Activated naive CD8-positive, alpha-beta T cell treated with anti-CD3 and anti-CD28 coated beads for 36 hours (primary cell): ENCODE measurements at places on chromosomes 7 and 10. TPM values are rescaled to one million over a fixed set of nuclear protein-coding genes. Genes with fewer than 3 reads are reported as not detected.

GRCh38 chr7:151600331-151600730 lies 80.6 kb upstream of the RHEB start:
- DNase-seq: no peak

DNA sequence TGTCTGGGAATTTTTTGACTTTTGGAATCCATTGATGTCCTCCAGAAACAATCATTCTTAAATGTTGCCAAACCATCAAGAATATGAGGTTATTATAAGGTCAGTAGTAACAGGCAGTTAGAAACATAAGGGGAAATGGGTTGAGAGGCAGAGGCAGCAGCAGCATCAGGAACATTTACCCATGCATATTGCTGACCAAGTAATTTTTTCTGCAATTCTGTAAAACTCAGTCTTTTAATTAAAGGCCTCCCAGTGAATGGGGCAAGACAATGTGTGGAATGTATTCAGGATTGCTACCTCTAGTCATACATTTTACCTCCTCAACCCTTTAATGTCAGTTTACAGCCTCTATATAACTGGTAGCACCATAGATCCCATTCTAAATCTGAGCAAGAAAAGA lies 66.5 kb upstream of the SKAP2 start:
- no peak for DNase-seq

DNA sequence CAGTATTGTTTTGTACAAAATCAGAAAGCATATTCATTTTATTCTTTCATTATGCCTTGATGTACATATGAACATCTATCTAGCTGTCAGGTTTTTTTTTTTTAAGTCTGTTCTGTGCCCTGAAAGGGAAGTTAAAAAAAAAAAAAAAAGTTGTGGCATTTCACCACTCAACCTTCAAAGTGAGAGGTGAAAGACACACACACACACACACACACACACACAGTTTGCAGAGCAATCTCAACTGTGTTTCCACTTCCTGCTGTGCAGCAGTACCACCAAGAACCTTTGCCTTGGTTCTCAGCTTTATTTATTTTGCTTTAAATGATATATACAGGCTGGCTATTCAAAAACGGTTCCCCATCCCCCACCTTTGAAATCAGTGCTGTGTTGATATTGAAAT lies 955.6 kb downstream of the GATA3 start:
- DNase-seq: peak; percentile 26

LIPM gene
- total RNA-seq: not detected

GRCh38 chr10:97948822-97949221 lies 81.6 kb downstream of the CRTAC1 start:
- DNase-seq: no peak

DNA sequence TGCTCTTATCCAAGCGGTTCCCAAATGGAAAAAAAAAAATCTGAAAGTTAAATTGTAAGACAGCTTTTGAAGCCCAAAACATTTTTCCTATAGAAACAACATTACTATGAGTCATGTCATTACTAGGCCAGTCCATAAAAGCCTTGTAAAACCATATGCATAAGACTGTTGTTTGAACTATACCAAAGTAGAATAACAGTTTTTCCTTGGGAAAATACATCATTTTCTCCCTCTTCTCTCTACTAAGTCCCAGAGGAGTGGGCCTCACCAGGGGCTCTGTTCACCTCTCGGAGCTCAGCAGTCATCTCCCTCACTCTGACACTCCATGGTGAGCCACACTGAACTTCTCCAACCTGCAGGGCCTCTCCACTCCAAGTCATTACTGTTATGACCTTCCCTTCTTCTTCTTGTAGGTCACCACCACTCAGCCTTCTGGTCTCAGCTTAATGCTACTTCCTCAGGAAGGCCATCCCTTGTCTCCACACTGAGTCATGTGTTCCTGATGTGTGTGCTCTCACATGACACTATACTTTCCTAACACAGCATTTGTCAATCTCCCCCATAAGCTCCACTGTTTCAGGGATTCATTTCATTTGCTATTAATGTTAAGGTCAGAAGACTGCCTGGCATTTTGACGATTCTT lies 32.5 kb downstream of the ZNF438 start:
- DNase-seq: no peak

GRCh38 chr10:2620827-2621521 lies 446.4 kb upstream of the PFKP start:
- no peak for DNase-seq

DNA sequence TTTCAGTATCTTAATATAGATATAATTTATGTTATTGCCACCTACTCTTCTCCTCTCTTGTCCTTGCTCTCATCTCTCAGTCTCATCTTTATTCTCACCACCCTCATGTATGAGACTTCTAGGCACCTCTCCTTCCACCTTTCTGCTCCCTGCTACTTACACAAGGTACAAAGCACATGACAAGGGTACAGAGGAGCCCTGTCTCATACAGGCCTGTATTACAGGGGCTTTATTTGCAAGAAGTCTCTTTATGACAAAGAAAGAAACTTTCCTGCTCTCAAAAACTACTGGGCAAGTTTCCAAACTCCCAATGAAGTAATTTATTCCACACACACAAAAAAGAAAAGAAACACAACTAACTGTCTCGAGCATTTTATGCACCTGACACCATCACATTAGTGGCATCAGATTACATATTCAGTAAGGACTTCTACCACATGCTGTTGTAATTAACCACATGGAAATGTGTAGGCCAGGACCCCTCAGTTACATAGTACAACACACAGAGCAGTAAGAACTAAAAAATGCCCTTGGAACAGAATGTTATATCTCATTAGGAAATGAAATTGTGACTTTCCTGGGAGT lies 253.1 kb downstream of the FZD1 start:
- DNase-seq: no peak

TMEM213 gene
- total RNA-seq: not detected

DNA sequence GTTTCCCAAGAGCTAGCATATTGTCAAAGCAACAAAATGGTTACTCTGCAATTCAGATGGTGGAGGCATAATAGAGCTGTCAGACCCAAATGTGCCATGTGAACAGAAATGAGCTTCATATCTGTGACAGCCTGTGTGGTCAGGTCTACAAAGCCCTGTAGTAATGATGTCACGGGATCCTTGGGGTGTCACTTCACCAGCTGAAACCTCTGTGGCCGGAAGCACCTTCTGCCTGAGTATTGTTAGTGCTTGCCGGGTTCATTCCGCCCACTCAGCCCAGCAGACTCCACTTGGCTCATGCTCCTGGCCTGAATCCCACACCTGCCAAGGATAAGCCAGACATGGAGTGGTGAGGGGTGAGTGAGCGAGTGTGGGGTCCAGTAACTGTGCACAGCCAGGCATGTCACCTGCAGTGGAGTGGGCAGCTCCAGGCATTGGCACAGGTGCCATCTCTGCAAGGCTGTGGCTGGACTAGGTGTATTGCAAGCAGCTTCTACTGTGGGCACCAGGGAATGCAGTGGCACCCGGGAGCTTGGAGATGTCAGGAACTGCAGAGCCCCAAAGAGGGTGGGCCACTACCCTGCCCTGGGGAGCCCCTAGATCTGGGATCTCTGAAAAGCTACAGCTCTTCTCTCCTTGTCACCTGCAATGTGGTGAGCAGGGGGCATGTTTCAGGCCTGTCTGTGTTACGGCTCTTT lies 341.9 kb upstream of the CHRM2 start:
- no peak for DNase-seq

NEUROG3 gene
- total RNA-seq: 0.21 TPM

GRCh38 chr7:45159296-45159695 lies 1.7 kb downstream of the RAMP3 start:
- DNase-seq: no peak

- no peak for DNase-seq
Measured at GRCh38 chr7:37205451-37205850, 243.2 kb downstream of the ELMO1 start.

RARRES2 gene
- total RNA-seq: not detected

GRCh38 chr7:63057265-63057664 lies 941.4 kb upstream of the ZNF722 start:
- no peak for DNase-seq

DNA sequence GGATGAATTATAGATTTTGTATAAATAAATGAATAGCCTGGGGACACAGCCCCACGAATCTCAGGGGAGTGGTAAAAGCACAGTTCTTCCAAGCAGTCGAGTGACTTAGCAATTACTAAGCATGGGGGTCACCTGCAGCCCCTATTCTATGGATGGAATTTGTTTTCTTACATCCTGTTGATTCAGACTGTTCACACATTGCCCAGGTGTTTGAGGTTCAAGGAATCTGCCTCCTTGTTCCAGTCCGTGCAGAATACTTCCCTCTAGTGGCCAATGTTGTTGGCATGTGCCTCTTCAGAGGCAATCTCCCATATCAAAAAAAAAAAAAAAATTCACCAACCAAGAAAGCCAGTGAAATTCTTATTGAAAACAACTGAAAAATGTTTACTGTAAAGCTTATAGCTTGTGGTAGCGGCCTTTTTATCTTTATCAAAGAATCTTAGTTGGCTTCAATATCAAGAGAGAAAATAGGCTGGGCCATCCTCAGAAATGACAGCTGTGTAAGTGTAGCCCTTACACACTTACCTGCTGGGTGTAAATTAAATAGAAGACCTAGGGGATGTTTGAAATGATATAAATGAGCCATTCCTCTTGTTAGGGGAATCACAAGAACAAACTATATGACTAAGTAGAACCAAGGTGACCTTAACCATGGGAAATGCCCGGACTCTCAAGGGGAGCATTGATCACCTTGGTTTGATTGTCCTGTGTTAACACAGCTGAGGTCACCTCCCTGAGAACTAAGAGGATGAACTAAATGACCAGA lies 7.8 kb downstream of the LIPM start:
- no peak for DNase-seq

FAM25A gene
- total RNA-seq: not detected

GRCh38 chr7:84202855-84203254 lies 8.3 kb upstream of the SEMA3A start:
- DNase-seq: no peak

PNLIPRP1 gene
- total RNA-seq: not detected

KCP gene
- 0.14 TPM for total RNA-seq

DNA sequence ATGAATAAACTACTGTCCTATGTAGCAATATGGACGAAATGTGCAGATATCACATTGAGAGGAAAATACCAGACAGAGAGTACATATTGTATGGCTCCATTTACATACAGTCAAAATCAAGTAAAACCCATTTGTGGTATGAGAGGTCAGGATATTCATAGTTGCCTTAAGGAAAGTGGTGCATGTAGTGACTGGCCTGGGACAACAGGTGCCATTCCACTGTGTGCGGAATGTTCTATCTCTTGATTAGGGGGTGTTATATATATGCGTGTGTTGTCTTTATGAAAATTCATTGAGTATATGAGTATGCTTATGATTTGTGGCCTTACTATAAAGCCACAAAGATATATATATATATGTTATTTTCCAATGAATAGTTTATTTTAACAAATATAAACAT lies 964.0 kb downstream of the SORCS3 start:
- DNase-seq: no peak

DNA sequence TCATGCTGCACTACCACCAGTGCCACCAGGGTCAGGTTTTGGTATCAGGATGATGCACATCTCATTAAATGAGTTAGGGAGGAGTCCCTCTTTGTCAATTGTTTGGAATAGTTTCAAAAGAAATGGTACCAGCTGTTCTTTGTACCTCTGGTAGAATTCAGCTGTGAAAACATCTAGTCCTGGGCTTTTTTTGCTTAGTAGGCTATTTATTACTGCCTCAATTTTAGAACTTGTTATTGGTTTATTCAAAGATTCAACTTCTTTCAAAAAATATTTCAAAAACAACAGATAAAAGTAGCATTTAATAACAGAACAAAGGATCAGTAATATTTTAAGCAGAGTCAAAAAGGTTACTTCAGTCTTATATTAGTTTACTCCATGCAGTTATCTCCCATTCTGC lies 6.4 kb upstream of the ZNF716 start:
- no peak for DNase-seq

DNA sequence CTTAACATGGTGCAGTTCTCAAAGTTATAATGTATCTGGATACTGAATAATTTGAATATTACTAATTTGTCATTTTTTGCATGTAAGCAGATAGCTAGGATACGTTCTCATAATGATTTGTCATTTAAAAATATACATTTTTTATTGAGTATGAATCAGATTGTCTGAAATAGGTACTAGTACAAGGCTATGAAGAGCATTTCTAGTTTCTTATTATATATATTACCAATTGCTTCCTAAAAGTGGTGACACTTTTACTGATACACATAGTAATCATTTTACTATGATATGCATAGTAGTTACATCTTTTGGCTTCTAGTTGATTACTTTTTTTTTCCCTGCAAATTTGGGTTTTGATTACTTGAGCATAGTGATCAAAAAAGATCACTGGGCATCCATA lies 26.4 kb downstream of the RAB18 start:
- no peak for DNase-seq

GRCh38 chr7:143398616-143399015 lies 10.0 kb downstream of the EPHA1 start:
- no peak for DNase-seq

LMOD2 gene
- not detected for total RNA-seq

PON3 gene
- total RNA-seq: 0.32 TPM
